ENCODE measurements at places on chromosomes 5 and 9.

DNA sequence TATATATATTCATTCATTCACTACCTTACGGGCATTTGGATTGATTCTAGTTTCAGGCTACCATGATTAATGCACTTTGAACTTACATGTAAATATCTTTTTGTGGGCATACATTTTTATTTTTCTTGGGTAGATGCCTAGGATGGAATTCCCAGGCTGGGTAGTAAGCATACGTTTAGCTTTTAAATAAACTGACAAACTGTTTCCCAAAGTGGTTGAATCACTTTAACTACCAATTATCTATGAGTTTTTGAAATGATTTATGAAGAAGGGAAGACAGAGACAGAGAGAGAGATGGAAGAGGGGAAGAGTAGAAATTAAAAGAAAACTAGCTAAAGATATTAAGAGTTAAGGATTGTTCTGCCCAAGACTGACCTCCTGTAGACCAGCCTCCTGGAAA is 612.6 kb downstream of the PSAT1 start:
- no peak for DNase-seq

DNA sequence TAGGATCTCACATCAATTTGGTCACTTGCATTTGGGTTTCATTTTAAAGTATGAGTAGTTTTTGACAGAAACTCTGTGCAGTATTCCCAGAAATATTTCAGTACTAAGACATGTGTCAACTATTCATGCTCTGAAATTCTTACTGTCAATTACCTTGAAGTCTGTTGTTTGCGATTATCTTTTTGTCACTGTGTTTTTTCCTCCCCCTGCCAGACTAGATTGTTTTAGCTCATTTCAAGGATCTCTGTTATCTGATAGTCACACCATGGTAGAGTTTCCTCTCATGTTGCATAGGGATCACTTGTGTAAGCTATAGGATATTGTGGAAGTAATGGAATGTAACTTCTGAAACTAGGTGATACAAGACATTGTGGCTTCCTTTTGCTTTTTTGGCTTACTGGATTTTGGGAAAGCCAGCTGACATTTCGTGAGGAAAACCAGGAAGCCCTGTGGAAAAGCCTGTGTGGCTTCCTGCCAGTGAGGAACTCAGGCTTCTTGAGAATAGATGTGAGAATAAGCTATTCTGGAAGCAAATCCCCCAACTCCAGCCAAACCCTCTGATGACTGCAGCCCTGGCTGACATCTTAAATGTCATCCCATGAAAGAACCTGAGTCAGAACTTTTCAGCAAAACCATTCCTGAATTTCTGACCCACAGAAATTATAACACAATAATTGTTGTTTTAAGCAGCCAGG is 122.2 kb downstream of the FGF10 start:
- DNase-seq = no peak

- DNase-seq = no peak
Measured at GRCh38 chr5:124764992-124765611, 18.7 kb upstream of the ZNF608 start.

DNA sequence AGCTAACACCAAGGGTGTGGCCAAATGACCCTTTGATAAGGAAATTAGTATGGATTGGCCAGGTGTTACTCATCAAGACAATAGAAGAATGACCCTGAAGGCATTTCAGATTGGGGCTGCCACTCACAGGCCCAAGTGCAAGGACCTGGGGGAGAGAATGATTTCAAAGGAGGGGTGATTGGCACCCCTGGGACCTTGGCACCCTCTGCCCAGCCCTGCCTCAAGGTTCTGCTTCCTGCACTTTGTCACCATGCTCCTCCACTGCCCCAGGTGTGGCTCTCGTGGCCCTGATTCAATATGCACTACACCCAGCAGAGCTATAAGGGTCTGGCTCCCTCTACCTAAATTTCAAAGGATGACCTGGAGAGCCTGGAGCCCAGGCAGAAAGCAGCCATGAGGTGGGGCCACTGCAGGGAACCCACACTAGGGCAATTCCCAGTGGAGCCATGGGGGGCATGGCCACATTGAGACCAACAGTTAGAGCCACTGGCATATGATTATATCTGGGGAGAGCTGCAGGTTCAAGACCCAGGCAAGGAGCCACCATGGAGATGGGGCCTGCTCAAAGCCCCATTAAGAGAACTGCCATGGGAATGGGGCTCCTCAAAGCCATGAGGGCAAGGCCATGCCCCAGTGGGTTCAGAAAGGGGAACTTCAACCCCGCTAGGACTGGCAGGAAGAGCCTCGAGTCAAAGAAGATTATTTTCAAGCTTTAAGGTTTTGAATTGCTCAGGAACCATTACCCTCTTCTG is 93.0 kb downstream of the CEMIP2 start:
- DNase-seq = no peak

GRCh38 chr9:34378376-34379060 is 1.8 kb upstream of the MYORG start:
- no peak for DNase-seq

DNA sequence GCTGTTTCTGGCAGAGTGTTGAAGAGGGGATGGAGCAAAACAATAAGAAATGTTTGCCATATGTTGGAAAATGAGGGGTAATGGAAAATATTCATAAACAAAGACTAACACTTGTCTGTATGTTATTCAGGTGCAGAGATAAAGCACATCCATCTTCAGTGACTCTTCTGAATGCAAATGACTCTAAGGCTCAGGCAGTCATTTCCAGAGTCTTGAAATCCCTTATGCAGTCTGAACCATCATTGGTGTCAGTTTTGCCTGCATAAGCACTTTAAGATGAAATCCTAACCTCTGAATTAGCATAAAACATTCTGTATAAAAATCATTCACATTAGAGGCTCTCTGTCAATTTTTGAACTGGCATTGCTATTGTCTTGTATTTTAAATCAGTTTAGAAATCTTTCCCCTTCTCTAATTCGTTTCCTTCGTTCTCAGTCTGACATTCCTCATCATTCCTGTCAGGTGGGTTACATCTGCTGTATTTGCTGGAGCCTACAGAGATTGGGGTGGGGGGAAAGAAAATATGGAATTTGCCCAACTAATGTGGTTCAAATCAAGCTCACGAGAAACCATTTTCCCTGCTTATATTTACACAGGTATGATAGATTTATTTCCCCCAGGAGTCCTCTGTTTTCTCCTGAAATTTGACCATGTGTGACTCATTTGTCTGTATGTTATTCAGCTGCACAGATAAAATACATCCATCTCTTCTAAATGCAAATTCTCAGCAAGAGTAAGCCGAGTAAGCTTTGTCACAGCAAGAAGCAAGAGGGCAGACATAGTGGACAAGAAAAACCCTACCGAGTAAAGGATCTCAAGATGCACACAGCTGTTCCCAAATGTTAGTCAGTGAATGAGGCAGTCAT is 31.6 kb downstream of the ENC1 start:
- no peak for DNase-seq

DNA sequence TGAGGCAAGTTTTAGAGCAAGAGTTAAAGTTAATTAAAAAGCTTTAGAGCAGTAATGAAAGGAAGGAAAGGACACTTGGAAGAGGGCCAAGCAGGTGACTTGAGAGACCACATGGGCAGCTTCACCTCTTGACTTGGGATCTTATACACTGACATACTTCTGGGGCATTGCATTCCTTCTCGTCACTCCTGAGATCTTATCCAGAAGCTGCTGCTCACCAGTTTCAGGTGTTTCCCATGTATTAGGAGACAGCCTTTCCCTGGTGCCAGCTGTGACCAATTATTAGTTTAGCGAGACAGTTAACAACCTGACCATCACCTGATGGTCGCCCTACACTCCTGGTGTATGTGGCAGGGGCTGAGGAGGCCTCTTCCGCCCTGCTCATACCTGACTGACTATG is 382.1 kb downstream of the KDM4C start:
- no peak for DNase-seq

DNA sequence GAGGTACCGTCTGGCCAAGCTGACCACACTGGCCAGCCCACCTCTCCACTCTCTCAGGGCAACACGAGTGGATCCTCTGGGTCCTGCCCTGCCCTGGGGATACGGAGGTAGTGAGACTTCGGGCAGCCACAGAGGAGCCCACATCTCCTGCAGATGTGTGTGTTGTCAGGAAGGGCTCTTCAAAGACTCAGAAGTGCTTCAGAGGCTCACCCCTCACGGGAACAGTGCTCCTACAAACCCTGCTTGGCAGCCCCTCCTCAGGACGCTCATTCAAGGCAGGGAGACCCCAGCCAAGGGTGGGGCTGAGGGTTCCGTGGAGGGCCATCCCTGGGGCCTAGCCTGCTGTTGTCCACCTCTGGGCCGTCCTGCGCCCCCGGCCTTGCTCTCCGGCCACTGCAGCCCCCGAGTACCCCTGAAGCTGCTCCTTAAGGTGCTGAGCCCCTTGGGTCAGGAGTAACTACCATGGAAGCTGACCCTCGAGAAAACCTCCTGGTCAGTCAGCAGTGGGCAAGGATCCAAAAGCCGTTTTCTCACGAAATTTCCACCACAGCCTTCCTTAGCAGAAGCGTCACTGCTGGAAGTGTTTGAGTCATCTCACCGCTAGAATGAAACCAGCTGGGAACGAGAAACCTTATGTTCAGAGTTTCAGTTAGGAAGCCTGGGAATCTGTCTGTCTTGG is 23.2 kb upstream of the LRRC14B start:
- no peak for DNase-seq

DNA sequence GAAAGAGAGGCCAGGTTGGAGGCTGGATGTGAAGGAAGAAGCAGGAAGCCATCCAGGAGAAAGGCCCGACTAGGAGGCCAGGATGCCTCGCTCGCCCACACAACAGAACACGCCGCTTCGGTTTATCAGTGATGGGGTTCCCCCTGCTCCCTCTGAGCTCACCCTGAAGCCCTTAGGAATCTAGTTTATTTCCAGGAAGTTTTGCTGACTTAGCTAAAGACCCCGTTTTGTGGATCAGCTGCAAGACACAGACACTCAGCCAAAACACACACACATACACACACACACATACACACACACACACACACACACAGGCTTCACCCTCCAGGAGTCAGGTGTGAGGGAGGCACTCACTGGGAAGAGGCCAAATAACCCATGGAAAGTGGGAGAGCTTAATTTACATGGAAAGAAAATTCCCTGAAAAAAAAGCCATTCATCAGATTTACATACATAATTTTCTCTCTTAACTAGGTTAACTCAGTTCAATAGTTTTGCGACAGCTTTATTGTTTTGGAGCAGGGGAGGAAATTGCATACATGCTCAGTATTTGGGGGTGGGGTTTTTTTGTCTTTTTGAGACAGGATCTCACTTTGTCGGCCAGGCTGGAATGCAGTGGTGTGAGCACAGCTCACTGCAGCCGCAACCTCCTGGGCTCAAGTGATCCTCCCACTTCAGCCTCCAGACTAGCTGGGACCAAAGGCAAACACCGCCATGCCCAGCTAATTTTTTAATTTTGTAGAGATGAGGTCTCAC is 92.7 kb upstream of the HAND1 start:
- no peak for DNase-seq

- no peak for DNase-seq
Measured at GRCh38 chr9:124707666-124708065, 63.4 kb downstream of the NR6A1 start.

DNA sequence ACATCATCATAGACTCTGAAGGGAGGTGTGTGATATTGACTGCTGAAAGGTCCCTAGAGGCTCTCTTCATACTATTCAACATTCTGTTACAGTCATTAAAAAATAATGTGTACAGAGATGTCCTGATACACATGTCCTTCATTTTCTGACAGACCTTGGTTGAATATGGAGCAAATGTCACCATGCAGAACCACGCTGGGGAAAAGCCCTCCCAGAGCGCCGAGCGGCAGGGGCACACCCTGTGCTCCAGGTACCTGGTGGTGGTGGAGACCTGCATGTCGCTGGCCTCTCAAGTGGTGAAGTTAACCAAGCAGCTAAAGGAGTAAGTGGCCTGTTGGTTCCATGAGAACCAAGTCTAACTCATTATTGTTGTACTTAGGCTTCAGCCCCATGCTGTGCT is 132.4 kb downstream of the SNCAIP start:
- DNase-seq = no peak

- no peak for DNase-seq
Measured at GRCh38 chr5:962801-963200, 45.8 kb upstream of the NKD2 start.

All from CD4-positive, alpha-beta T cell treated with Interleukin-12 subunit alpha and Interleukin-12 subunit beta, for 1 hour (primary cell).